ENCODE measurements at places on chromosomes 5 and 9.

DNA sequence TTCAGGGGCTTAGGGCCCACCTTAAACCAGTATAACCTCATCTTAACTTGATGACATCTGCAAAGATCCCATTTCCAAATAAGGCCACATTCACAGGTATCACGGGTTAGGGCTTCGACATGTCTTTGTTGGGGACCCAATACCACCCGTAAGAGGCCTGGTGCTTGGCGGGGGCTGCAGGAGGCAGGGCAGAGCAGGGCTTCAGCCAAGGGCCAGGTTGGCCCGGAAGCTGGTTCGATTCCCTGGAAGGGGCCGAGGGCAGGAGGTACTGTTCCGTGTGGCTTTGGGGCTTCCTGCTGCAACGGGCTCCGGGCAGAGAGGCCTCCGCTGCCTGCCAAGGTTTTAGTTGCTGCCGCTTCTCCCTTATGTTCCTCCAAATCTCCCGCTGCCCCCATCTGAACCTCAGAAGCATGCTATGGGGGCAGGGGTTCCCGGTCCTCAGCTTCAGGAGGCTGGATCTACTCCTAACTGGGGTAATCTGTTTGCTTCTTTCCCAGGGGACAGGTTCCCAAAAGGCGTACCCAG, 29.8 kb downstream of the MED10 start:
- DNase-seq = no peak

GRCh38 chr9:16417161-16417560, 453.3 kb downstream of the BNC2 start:
- no peak for DNase-seq

DNA sequence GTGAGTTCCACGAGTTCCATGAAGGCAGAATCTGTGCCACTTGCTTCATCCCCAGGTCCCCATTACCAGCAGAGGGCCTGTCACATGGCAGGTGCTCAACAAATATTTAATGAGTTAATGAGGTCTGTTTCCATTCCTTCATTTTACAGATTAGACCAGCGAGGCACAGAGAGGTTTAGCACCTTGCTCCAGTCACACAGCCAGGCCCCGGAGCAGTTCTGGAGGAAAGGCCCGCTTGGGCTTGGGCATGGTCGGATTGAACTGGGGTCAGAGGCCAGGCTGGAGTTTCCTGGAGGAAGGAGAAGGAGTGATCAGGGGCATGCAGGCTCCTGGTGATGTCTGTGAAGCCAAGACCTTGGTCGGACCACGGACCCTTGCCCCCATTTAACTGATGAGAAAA, 4.0 kb upstream of the ST6GALNAC4 start:
- DNase-seq = no peak

GRCh38 chr5:1330146-1330846, 14.6 kb downstream of the CLPTM1L start:
- no peak for DNase-seq

- no peak for DNase-seq
Measured at GRCh38 chr9:3268223-3268622, 257.6 kb downstream of the RFX3 start.

GRCh38 chr5:627840-628239, 15.7 kb downstream of the CEP72 start:
- no peak for DNase-seq

GRCh38 chr9:1443450-1443849, 393.3 kb downstream of the DMRT2 start:
- DNase-seq = no peak

- DNase-seq = no peak
Measured at GRCh38 chr5:34047774-34048572, 5.0 kb upstream of the C1QTNF3 start.

GRCh38 chr5:140242099-140242498, 60.8 kb downstream of the PFDN1 start:
- DNase-seq = no peak

DNA sequence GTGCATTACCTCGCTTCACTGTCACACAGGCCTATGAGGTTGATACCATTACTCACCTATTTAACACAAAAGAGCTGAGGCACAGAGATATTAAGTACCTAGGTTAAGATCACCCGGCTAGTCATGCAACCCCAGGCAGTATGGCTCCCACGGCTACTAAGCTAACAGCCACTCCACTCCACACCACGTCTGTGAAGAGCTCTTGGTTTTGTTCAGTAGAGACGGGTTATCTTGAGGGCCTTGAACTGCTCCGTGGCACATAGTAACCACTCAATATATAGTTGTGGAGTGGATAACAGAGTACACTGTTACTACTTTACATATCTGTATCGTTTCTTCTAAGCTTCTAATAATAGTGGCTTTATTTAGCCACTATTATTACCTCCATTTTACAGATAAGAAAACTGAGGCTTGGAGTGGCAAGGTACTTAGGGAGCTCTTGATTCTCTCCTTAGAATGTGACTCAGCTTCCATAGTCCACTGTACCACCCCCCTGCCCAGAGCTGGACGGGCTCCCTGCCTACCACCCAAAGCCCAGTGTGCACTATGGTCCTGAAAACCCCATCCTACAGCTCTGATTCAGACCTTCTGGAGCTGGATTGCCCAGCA, 1.0 kb upstream of the CORO2A start:
- DNase-seq = no peak

- DNase-seq = no peak
Measured at GRCh38 chr9:72383978-72384709, 19.1 kb upstream of the ZFAND5 start.

DNA sequence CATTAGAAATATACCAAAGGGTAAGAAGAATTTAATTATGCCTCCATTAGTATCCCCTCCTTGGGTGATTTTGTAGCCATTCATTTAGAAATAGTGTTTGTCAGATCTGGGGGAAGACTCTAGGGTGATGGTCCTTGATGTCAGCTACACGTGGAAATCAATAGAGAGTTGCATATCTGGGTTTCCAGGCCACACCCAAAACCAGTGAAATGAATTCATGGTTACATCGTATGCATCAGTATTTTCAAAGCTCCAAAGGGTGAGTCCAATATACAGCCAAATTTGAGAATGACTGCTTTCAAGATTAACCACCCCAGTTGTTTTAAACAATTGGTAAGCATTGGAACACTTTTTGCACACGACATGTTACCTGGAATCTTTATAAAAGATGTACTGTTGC, 173.4 kb upstream of the SGCD start:
- DNase-seq = no peak

- no peak for DNase-seq
Measured at GRCh38 chr5:150479416-150479815, 28.5 kb upstream of the NDST1 start.

- no peak for DNase-seq
Measured at GRCh38 chr9:3929345-3930047, 370.4 kb downstream of the GLIS3 start.

GRCh38 chr9:136197930-136198604, 6.9 kb downstream of the LHX3 start:
- DNase-seq = no peak

DNA sequence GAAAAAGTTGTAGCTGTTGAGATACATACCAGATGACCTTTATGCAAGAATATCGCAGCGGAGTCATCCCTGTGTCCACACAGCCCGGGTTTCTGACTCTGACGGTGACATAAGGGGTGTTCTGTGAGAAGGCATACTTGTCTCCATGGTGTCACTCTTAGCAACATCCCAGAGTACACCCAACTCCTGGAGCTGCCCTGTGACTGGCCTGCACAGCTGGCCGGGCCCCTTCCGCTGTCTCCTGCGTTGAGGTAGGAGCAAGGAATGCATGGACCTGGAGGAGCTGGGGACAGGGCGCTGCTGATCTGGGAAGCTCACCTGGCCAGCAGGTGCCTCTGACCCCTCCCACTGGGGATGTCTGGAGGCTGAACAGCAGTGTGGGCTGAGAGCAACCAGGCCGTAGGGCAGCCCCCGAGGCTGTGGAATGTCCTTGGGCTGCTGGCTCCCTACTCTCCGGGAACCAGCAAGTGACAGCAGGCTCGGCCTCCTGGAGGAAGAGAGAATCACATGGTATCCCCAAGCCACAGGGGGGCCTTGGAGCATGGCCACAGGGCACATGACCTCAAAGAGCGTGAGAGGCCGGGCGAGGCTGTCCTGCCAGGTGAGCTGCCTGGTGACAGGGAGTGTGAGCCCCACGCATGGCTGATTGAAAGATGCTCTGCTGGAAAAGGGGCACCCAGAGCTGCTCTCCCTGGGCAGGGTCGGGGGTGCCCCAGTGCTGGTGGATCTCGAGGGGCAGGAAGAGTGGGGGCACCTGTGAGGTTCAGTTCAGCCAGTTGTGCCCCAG, 113.4 kb downstream of the MRPL36 start:
- DNase-seq = no peak

DNA sequence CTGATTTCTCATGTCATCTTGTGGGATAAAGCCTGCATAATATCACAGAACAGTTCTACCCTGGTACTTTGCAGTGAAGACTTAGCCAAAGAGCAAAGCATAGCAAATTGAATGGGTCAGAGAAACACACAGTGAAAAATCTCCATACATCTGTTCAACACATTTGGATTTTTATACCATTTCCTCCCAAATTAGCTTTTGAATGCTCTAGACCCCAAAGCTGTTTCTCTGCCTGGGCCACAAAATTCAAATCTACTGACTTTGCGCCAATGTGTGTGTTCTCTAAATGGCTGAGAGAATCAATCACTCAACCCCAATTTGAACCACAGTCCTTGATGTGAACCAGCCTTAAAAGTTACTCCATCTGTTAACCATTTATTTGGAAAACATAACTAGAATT, 236.9 kb upstream of the NFIL3 start:
- DNase-seq = no peak

GRCh38 chr5:102077920-102078319, 218.2 kb downstream of the SLCO4C1 start:
- DNase-seq = no peak

GRCh38 chr9:111955048-111955447, 58.4 kb downstream of the UGCG start:
- DNase-seq = no peak

DNA sequence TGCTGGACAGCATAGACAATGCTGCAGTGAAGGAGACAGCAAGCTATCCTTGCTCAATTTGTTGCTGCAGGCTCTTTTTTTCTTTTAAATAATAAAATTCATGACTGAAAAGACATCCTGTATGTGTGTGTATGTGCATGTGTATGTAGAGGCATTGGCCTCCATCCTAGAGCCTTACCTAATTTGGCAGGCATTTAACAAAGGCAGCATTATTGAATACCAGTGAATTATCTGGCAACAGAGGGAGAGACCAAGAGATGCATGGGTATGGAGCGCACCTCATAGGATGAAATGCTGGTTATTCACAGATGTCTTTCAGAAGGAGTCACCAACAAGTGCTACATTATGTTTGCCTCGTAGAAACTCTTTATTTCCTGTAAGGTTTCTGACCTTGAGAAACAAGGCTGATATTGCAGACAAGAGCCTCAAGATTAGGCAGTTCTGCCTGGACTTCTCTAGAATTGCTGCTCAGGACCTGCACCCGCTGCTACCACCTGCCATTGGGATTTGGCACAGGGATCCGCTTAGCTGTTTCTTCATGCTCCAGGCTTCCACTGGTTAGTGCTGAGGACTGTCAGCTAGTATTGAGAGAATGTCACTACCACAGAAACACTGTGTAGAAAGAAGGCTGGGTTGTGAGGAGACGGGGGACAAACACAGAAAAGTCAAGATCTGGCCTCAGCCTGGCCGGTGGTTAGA, 247.7 kb upstream of the RFX3 start:
- no peak for DNase-seq

- no peak for DNase-seq
Measured at GRCh38 chr9:124220946-124221451, 36.8 kb upstream of the NEK6 start.

- no peak for DNase-seq
Measured at GRCh38 chr5:131019111-131019510, 145.9 kb downstream of the HINT1 start.

- DNase-seq = no peak
Measured at GRCh38 chr9:11966786-11967185, 726.4 kb upstream of the TYRP1 start.

DNA sequence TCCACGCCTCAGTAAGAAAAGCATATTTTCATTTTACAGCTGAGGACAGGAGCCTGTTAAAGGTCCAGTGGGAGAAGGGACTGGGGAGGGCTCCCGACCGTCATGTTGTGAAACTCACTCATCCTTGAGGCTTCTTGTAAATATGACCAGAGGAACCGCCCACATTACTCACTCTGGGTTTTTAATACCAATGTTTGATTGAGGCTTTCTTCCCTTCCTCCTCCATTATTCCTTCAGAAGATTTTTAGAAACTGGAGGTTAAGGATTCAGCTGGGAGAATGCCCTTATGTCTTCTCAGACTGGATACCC, 61.4 kb upstream of the GLRX start:
- no peak for DNase-seq

DNA sequence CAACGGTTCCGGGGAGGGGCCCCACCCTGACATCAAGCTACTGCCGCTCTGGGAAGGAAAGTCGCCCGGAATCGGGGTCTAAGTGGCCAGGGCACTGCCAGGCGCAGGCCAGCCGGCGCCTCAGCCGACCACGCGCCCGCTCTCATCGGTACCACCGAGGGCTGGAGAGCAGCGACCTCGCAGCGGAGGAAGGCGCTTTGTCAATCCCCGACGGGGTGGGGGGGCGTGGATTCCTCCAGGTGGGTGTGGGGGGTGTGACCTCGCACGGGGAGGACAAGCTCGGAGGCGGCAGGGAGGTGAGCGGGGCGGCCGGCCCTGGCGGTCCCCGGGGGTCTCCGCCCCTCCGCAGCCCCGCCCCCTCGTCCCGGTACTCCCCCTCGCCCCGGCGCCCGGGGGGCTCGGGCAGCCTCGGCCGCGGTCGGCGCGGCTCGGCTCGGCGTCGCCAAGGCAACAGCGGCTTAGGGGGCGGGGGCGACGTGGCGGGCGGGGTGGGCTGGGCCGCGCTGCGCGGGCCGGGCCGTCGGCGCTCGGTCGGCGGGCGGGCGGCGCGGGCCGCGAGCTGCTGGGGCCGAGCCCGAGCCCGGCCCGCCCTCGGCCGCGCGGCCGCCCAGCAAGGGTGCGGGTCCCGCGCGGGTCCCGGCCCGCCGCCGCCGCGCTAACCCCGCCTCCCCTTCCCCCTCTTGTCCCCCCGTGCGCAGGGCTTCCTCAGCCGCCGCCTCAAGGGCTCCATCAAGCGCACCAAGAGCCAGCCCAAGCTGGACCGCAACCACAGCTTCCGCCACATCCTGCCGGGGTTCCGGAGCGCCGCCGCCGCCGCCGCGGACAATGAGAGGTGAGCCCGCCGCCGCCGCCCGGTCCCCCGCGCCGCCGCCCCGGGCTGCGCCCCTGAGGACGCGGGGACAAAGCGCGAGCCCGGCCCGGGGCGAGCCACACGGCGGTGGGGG, 47.5 kb downstream of the DAB2IP start:
- DNase-seq = peak; percentile 36

GRCh38 chr9:19925674-19926503, 137.1 kb upstream of the SLC24A2 start:
- peak; percentile 55 for DNase-seq

GRCh38 chr5:126851501-126852011, 74.6 kb downstream of the LMNB1 start:
- no peak for DNase-seq

- no peak for DNase-seq
Measured at GRCh38 chr9:135757356-135757755, 55.4 kb downstream of the KCNT1 start.

GRCh38 chr5:131019601-131020315, 145.3 kb downstream of the HINT1 start:
- DNase-seq = no peak

All from activated CD8-positive, alpha-beta memory T cell treated with anti-CD3 and anti-CD28 coated beads for 1 hour (primary cell).